ENCODE measurements at places on chromosomes 7 and 10.
A peak's percentile ranks its signal among the peaks of the same experiment; 100 is the strongest.

DNA sequence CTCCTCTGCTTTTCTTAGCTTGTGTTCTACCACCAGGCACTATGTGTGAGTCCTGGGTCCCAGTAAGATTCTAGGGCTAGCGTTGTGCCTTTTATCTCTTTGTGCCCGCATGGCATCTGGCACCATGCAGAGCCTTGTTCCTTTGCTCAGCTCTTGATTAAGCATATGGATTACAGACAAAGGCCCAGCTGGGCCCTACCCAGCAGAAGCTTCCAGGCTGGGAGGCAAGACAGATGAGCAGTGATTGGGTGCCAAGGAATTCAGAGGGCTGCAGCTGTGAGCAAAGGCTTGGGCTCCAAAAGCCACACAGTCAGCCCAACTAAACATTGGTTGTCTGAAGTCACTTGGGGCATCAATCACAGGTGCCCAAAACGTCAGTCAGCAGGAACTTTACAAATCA, 2.0 kb downstream of the ACSM6 start:
- DNase-seq = no peak

DNA sequence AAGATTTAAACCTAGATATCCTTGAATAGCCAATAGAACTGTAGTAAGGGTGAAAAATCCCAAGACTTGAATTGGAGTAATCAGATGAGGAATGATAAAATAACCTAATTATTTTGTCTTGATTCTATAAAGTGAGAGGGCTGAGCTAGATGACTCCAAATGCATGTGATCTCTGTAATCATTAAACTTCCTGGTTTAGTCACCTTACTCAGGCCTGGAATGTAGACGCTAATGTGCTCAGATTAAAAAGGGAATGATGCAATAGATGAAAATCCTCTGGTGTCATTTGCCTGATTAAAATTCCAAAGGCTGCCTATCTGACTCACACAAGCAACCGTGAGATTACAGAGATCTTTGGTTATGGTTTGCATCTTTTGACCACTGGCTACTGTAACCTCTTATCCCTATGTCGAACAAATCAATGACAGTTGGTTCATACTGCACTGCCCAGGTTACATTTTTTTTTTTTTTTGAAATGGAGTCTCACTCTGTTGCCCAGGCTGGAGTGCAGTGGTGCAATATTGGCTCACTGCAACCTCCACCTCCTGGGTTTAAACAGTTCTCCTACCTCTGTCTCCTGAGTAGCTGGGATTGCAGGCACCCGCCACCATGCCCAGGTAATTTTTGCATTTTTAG, 2.9 kb upstream of the HKDC1 start:
- no peak for DNase-seq

- no peak for DNase-seq
These were observed 37.6 kb upstream of the MYL10 start for GRCh38 chr7:101666741-101667140.

GRCh38 chr10:53079283-53079682, 306.7 kb upstream of the MBL2 start:
- no peak for DNase-seq

DNA sequence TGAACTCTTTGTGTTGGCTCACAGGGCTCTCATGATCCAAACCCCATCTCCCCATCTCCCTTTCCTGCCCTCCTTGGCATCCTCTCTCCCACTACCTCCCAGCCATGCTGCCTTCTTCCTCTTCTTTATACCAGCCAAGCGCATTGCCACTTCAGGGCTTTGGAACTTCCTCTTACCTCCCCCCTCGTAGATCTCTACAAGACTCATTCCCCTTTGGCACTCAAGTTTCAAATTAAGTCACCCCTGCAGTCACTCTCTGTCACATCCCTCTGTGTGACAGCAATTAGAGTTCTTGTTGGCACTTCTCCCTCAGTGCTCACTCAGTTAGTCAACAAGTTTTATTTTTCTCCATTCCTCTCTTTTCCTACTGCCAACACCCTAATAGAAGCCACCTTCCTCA, 20.8 kb upstream of the NRP1 start:
- DNase-seq = no peak

DNA sequence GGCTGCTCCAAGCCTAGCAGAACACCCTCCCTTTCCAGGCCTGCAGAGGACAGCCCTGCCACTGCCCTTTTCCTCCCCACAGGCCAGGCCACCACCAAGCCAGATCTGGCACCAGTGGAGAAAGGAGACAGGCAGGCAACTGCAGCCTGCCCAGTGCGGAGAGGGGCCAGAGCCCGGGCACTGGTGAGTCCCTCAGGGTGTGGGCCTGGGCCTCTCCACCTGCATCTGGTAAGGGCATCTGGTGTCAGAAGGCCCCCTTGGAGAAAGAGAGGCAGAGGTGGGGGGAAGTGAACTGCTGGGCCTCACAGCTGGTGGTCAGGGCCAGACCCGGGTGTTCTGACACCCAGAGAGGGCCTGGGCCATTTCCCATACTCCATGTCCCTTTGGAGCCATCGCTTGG, 27.9 kb downstream of the ZNF783 start:
- no peak for DNase-seq

- no peak for DNase-seq
These were observed 201.3 kb downstream of the REEP3 start for GRCh38 chr10:63722537-63722936.

GRCh38 chr7:82741493-82741892, 297.9 kb upstream of the CACNA2D1 start:
- no peak for DNase-seq

GRCh38 chr7:155806096-155806871, 6.0 kb downstream of the SHH start:
- no peak for DNase-seq

GRCh38 chr10:77266242-77266641, 371.4 kb downstream of the KCNMA1 start:
- DNase-seq = no peak

DNA sequence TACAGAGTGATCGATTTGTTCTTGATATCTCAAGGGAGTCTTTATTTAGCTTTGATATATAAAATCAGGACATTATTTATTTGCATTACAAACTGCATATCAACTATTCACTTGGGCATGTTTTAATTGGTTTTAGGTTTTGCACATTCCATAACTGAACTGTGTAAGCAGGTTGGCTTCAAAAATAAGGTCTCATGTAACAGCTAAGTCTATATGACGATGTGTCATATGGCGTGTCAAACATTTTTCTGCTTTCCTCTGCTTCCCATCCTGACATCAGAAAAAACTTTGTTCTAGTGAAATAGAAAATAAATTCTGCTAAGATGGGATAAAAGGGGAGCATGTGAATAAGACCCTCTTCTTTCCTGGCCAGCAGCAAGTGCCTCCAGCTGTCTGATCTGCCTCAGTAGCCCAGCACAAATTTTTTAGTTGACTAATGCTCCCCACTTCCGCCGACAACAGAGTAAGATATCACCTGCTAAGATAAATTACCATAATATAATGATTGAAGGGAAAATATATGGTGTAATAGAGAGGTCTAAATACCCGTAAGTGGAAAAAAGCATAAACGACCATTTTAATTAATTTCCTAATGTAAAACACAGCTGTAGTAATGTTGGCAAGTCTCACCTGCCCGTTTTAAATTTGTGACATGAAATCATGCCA, 180.5 kb downstream of the TAX1BP1 start:
- no peak for DNase-seq

GRCh38 chr7:39421661-39422060, 144.5 kb upstream of the YAE1 start:
- DNase-seq = no peak

GRCh38 chr10:3942937-3943489, 158.0 kb upstream of the KLF6 start:
- no peak for DNase-seq

- DNase-seq = no peak
These were observed 134.9 kb downstream of the ZNF22 start for GRCh38 chr10:45135443-45136198.

- DNase-seq = no peak
These were observed 89.9 kb upstream of the LSM8 start for GRCh38 chr7:118094044-118094443.

GRCh38 chr7:74061840-74062539, 21.6 kb upstream of the LIMK1 start:
- peak; percentile 38 for DNase-seq

Data from stimulated activated CD8-positive, alpha-beta memory T cell treated with anti-CD3 and anti-CD28 coated beads, Interleukin-4, amount 100 ng/mL, for 1 hour (primary cell).